ENCODE measurements at places on chromosomes 7 and 10.

GRCh38 chr10:11510736-11511135 lies 100.7 kb downstream of the USP6NL start:
- no peak for DNase-seq

DNA sequence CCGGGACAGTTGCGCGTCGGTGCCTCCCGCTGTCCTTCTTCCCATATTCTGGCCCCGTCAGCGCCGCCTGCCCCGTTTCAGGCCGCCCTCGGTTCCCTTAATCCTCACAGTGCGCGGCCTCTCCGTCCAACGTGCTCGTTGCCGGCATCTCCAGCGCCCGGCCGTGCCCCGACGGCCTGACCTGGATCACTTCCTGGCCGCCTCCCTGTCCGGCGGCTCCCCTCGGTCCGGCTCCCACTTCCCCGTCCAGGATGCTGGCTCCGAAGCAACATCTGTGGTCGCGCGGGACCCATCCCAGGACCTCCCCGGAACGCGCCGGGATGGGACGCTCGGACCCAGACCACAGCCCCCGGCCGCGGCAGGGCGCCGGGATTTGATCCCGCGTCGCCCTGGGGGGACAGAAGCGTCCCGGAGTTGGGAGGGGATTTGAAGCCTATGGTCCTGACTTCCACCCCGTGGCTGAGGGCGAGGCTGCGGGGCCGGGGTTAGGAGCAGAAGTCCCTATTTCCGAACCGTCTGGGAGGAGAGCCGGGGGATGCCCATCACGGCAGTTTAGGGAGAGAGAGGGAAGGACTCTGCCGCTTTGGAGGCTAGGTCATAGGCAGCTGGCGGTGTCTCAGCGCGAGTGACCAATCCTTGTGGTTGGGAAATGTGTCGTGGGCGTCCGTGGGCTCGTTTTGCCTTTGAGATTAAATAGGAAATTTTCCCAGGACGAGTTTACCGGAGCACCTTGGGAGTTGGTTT lies 53.8 kb downstream of the KCTD7 start:
- DNase-seq = no peak

GRCh38 chr10:129875993-129876726 lies 87.9 kb downstream of the EBF3 start:
- no peak for DNase-seq

- no peak for DNase-seq
Measured at GRCh38 chr10:14403881-14404623, 73.3 kb upstream of the FRMD4A start.

DNA sequence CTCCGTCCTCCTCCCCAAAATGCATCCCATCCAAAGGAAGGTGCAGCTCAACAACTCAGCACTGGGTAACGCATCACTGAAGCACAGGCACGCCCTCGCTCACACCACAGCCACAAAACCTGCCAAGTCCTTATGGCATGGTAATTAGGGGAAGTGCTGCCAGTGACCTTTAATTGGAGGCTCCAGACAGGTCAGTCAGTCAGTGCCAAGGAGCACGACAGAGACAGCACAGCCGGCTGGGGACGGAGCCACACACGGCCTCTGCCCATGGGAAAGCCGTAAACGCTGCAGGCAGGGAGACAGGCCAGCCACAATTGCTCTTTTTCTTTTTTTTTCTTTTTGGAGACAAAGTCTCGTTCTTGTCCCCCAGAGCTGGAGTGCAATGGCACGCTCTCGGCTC lies 146.5 kb downstream of the MAD1L1 start:
- DNase-seq = no peak
